Stimulated activated CD4-positive, alpha-beta T cell treated with anti-CD3 and anti-CD28 coated beads, Interleukin-1b, Interleukin-23, amount 100 ng/mL, for 1 hour (primary cell): ENCODE measurements at places on chromosomes 1 and 21.

DNA sequence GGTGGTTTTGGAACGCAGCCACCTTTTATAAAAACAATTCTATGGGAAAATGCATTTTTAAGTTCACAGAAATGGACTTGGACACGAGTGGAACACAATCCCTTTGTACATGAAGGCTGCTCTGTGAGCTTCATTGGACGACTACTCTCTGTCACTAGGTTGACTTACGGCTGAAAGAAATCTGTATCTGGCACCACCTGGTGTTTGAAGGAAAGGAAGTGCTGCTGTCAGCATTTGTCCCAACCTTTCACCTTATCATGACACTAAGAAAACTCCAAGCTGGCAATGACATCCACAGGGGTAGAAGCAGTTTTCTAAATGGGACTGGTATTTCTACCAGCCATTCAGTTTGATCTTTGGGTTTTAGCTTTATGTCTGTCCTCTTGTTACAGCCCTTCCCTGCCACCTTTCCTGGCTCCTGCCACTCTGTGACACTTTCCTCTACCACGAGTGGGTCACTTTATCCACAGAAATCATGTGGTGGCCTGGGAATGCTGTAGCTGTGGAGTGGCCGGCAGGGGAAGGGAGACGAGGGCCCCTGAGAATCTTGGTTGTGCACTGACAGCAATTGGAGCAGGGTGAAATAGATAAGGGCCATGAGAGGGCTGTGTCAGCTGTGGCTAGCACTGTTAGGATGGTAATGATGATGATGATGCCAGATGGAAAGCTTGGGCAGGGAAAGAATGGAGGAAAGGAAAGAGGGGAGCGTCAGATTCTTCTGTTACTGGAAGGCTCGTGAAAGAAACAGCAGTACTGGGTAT, 85.2 kb downstream of the TBX19 start:
- no peak for DNase-seq

- no peak for DNase-seq
Measured at GRCh38 chr1:94790246-94790645, 29.9 kb upstream of the SLC44A3 start.

DNA sequence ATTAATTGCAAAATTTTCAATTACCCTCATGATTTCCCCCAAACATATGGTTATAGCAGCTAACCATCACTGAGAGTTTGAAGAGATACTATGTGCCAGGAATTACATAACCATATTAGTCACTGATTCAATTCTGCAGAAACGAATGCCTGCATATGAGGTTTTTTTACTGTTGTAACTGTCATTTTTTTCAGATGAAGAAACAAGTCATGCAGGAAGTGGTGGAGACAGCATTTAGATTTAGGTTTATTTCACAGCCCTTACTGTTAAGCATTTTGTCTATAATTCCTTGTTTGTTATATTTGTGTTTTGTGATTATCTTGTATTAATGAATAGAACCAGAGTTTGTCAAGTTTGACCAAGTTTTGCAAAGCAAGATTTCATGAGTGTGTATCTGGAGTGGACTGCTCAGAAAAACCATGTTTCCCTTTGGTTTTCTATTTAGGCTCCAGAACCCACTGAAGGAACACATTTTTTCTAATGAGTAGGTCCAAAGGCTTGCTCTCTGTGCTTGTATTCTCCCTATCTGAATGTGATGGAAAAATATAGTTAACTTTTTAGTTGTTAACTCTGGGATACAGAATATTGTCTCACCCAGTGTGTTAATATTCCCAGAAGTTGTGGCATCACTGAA, 308.5 kb upstream of the ADAMTS5 start:
- DNase-seq, result no peak

DNA sequence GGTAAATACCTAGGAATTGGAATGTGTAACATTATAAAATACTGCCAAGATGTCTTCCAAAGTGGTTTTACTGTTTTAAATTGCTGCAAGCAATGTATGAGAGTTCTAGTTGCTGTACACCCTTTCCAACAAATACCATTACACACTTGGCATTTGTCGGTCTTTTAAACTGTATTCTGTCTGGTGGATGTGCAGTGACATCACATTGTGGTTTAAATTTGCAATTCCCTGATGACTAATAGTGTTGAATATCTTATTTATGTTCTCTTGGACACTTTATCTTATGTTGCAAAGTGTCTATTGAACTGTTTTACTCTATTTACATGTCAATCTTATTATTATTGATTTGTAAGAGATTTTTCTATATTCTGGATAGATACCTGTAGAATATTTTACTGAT, 561.2 kb upstream of the B3GALT2 start:
- no peak for DNase-seq

GRCh38 chr21:17585875-17586450, 26.7 kb downstream of the BTG3 start:
- no peak for DNase-seq

DNA sequence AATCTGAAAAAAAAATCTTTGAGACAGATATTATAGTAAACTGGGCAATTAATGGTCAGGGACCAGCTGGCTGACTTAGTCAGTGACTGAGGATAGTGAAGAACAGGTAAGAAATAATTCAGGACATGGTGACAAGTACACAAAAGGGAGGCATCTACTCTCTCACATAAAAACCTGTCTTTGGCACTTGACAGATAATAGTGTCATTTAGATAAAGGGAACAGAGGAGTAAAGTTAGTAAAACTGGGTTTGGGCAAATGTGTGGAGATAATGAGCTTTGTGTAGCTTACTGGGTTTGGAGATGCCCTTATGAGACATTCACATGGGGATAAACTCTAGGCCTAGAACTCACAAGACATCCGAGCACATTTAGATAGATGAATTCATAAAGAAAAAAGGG, 4.0 kb downstream of the SSX2IP start:
- DNase-seq, result no peak

DNA sequence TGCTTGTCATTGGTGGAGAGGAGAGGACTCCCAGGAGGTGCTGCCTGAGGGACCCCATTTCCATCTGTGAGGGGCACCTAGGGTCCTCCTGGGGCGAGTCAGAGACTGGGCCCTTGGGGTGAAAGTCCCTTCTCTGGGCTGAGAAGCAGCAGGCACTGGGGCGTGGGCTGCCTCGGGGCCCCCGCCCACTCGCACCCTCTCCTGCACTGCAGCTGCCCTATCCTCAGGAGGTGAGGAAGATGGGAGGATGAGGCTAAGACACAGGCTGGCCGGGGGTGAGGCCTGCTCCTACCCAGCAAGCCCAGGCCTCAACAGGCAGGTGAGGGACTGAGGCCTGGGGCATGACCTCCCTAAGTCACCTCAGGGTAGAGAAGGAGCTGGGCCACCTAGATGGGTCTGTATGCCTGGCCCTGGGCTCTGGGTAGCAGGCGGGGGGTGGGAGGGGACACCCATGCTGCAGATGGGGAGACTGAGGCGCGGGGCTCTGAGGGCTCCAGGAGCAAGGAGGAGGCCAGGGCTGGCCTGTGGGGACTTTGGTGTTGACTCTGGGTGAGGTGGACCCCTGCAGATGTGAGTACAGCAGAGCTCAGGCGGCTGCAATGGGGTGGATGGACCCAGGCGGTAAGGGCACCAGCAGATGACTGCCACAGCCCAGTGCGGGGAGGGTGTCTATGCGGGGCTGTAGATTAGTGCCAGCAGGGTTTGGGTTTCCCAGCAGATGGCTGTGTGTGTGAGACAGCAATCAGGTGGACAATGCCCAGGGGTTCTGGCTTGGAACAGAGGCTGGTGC, 10.4 kb upstream of the ZNF669 start:
- no peak for DNase-seq

DNA sequence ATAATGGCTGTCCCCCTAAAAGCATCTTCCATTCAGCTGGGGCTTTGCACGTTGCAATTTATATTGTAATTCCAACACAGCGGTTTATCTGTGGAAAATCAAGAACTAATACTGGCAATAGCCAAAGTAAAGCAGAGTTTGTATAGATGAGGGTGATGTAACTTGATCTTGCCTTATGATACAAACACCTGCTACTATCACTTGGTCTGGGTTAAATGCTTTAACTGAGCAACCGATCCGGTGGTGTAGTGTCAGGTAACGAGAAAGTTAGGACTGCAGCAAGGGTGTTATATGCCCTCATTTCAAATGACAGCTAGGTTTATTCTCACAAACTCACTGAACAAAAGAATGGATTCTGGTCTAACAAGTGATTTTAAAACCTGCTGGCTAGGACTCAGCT, 47.3 kb upstream of the PLPPR4 start:
- DNase-seq, result no peak

GRCh38 chr1:30359539-30360220, 363.7 kb downstream of the MATN1 start:
- no peak for DNase-seq

- no peak for DNase-seq
Measured at GRCh38 chr1:110426854-110427253, 19.4 kb upstream of the LAMTOR5 start.

- DNase-seq, result no peak
Measured at GRCh38 chr1:44032170-44032790, 1.0 kb upstream of the SLC6A9 start.

DNA sequence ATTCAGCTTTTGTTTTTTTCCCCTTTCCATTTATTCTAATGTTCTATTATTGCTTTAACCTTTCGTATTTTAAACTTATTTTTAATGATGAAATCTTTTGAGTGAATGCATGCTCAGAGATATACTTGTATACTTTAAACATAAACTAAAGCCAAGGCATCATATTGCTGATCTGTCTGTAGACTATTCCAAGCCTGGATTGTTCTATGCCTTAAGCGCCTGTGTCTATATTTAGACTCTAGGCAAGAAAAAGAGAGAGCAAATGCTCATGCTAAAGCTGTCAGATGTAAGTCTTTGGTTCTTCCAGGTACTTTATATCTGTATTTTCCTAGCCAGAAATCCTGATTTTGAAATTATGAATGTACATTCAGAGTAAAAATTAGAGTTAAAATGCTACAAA, 14.4 kb downstream of the SH3GLB1 start:
- DNase-seq, result no peak

- no peak for DNase-seq
Measured at GRCh38 chr1:1211541-1212441, 2.2 kb downstream of the TNFRSF4 start.

GRCh38 chr1:114379987-114380386, 131.0 kb downstream of the TRIM33 start:
- DNase-seq, result no peak

DNA sequence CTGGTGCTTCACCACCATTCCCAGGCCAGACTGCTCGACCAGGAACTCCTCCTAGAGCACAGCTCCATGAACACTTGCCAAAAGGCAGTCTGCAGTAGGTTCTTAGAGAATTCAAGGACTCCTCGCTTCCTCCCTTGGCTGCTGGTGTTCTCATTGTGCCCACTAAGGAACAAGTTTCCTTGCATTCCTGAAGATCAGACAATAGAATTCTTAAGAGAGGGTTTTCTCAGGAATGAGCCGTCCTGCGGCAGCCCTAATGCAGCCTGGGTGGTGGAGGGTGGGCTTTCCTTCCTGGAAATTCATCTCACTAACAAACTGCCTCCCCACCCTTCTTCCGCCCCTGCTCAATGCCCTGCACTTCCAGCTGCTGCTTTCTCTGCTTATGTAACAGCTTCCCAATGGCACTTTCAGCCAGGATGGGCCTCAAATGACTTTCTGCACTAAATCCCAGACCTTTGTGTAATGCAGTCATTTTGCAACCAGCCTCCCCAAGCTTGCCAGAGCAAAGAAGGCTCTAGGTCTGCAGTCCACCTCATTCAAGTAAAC, 287.9 kb downstream of the PLPP3 start:
- DNase-seq, result no peak

DNA sequence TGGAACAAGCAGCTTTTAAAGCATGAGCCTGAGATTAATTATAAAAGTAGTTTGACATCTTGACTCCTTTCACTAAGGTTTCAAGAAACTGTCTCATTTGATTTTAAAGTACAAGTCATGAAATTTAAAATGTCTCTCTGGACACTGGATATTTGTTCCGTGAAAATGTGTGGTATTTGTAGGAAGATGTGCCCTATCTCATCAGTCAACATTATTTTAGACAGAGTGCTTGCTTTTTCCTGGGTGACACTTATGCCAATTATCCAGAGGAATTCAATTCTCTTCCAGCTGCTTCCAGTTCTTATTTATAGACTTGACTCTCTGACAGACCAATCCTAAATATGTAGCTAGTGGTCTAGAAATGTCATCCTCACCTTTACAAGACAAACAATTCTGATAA, 300.4 kb downstream of the PLA2G4A start:
- no peak for DNase-seq

- no peak for DNase-seq
Measured at GRCh38 chr1:90977522-90977921, 44.3 kb downstream of the ZNF644 start.

- DNase-seq, result no peak
Measured at GRCh38 chr1:173276922-173277800, 70.0 kb upstream of the TNFSF4 start.

- no peak for DNase-seq
Measured at GRCh38 chr1:170436928-170437327, 95.0 kb upstream of the GORAB start.

DNA sequence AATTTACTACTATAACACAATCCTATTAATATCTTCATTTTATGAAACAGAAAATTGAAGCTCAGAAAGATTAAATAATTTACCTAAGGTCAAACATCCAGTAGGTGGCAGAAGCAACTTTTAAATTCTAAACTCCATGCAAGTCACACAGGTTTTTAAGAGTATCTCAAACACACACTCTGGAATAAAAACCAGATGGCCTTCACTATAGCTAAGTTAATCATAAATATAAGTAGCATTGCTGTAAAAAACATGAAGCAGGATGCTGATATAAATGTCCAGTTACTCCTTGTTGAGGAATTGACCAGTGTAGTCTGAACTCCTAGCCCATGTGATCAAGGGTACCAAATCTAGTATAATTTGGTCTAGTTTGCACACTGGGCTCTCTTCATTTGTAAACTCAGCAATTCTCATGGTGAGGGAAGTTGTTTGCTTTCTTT, 9.4 kb upstream of the FMO3 start:
- DNase-seq, result no peak

- DNase-seq, result no peak
Measured at GRCh38 chr21:15410853-15411252, 318.9 kb upstream of the USP25 start.

DNA sequence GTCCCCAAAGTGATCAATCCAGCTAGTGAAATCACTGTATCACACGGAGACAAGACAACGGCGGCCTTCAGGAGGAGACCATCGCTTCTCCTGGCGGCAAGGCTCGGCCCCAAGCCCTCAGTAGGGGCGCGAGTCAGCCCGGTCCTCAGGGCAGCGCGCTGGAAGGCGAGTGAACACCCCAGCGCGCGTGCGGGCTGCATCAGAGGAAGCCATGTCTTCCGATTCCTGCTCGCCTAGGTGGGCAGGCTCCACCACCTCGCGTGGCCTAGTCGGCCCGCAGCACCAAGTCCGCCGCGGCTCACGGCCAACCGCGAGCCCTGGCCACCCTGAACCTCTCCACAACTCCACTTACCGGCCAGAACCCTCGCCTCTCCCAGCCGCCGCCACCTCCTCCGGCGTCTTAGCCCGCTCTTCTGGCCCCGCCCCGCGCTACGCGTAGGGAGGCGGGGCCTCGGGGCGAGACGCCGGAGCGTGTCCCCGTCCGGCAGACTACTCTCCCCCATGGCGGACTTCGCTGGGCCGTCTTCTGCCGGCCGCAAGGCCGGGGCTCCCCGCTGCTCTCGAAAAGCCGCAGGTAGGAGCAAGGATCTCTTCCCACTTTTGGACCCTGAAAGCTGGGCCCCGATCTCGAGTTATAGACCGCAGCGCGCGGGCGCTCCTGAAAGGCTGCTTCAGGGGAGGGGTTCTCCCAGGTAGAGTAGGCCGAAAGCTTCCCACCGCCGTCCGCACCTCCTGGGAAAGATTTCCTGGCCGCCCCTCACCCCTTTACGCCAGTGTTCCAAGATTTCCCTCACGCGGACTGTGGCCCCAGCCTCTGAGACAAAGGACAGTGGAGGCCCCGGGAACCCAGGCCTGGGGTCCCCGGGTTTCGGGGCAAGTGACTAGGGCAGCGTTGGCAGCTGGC, at the start of the genes GLMN and RPAP2:
GLMN (minus strand) TSS at position 415 of the 904 bp plus-strand sequence. CDS start 988 bp downstream, outside the sequence.
RPAP2 (plus strand) TSS at position 487 of the 904 bp plus-strand sequence; CDS start at position 502, 15 bp downstream.
- DNase-seq, result peak; percentile 32
